Gastrocnemius medialis (tissue), 4 donors: ENCODE measurements at places on chromosomes 6 and 20.
A peak's percentile ranks its signal among the peaks of the same experiment; 100 is the strongest.

DNA sequence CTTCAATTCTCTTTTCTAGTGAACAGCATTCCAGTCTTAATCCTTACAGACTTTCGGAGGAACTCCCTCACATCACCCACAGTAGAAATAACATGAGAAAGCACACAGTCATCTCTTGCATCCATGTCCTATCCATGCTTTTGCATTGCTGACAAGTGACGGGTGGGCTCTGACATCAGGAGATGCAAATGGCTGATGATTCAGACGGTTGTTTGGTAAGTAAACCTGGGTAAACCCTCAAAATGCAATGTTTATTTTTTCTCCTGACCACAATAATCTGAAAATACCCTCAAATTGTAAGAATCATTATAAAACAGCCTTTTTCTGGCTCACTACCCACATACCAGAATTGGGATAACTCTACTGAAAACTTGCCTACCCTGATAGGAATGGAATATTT, 792.0 kb downstream of the MAFB start:
- DNase-seq = no peak

GRCh38 chr6:41053041-41053440, at the start of gene APOBEC2:
TSS of gene APOBEC2 (plus strand) at chr6:41053202. CDS start at chr6:41053348, 146 bp downstream.
- peak; percentile 96 for DNase-seq

DNA sequence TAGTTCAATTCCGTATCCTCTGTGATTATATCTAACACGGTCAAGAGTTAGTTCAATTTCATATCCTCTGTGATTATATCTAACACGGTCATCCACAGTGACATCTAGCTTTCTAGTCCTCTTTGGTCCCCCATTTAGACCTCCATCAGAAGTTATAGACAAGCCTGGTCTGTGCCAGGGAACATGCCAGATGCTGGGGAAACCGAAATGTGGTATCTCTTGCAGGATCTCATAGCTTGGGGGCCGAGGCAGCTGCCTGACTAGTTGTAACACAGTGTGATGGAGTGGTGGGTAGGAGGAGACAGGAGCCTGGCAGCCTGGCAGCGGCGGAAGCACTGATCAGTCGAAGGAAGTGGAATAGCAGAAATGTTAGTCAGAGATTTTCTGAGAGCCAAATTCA, 13.8 kb upstream of the SMOC2 start:
- no peak for DNase-seq

GRCh38 chr6:149368065-149368464, 32.0 kb upstream of the SUMO4 start:
- no peak for DNase-seq

DNA sequence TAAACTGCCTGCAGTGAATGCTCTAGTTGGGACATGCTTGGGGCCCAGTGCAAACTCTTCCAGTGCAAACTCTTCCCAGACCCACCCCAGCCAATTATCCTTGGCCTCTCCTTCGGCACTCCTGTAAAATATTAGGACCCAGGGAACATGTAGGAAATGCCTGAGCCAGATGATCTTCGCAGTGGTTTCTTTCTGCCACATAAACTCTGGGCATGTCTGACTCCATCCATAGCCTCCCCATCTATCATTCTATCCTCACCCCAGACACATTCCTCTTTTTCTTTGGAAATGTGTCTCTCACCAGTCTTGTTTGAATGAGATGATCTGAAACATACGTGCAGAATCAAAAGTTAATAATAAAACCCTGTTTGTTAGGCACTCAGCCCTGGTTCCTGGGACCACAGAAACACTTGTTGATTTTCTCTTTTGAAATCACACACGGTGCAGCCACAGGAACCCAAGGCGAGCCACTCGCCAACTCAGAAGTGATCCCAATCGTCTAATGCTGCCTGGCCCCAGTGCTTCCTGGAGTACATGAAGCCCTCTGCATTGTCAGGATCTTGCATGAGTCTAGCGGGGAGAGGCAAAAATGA, 108.9 kb upstream of the CST7 start:
- no peak for DNase-seq

- no peak for DNase-seq
Measured at GRCh38 chr6:17899491-17899890, 87.9 kb downstream of the KIF13A start.

DNA sequence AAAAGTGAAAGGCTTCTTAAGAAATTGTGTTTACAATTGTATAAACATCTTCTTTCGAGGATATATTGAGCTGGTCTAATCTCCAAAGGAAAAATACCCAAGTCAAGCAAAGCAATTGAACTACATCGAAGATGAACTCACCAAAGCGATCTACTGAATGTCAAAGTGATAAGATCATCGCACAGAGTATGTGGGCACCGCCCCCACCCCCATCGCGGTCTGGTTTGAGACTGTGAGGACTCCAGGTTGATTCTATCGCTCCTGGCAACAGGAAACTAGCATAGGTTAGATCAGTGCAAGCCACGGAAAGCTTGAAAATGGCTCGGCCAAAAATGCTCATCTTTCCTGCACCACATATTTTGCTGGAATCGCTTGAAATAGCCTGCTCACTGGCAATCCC, 133.2 kb upstream of the RPS6KA2 start:
- no peak for DNase-seq

- DNase-seq = no peak
Measured at GRCh38 chr20:56724241-56724757, 95.2 kb downstream of the TFAP2C start.

- DNase-seq = no peak
Measured at GRCh38 chr20:38842558-38842981, 37.1 kb downstream of the PPP1R16B start.

DNA sequence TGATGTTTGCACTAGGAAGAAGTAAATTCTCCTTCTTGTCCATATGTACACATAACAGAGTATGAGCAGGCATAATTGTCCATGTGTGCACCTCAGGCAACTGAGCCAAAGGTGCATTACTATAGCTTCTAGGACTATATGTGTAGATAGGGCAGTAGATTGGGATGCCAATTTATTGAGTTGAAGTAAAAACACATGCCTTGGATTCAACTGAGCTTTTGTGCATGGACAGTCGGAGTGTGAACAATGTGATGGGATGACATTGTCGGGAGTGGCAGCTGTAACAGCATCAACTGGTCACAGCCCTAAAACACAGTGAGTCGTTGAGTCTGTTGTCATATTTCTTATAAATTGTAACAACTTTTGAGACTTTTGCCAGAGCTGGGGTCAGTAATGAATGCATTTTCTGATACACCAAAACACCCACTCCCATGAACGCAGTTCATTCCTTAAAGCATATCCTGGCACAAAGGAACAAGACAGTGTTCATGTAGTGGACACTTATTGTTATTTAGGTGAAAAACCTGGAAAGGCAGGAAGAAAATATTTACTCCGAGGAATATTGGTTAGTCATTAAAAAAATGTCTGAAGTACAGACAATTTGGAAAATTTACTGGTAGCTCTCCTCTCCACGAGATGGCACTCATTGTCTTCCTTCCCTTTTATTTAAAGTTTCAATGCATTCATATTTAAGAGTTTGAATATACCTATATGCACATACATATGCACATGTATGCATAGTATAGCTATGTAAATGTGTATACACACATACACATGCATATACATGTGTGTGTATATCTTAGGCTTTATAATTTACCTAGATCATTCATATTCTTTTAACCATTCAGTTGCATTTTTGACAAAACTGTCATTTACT, 302.0 kb upstream of the STXBP5 start:
- no peak for DNase-seq

- DNase-seq = no peak
Measured at GRCh38 chr6:117264692-117265409, 507 bp upstream of the VGLL2 start.

GRCh38 chr20:8313073-8313472, 181.0 kb downstream of the PLCB1 start:
- no peak for DNase-seq

GRCh38 chr6:150783813-150784212, 81.7 kb upstream of the MTHFD1L start:
- DNase-seq = no peak

DNA sequence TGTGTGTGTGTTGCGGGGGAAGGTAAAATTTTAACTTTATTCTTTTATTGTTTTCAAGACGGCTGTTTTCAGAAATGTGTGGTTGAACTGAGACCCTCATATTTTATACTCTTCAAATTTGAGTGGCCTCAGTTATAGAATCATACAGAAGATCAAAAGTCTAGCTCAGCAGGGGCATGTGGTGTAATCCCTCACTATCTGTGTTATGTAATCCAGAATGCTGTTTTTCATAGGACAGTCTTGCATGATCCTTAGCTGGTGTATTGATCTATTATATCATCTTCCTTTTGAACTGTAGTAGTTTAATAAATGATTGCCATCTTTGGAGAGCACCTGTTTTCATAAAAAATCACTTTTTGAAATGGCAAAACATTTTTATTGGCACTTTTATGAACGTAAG, 1.4 kb downstream of the PLCB4 start:
- no peak for DNase-seq

DNA sequence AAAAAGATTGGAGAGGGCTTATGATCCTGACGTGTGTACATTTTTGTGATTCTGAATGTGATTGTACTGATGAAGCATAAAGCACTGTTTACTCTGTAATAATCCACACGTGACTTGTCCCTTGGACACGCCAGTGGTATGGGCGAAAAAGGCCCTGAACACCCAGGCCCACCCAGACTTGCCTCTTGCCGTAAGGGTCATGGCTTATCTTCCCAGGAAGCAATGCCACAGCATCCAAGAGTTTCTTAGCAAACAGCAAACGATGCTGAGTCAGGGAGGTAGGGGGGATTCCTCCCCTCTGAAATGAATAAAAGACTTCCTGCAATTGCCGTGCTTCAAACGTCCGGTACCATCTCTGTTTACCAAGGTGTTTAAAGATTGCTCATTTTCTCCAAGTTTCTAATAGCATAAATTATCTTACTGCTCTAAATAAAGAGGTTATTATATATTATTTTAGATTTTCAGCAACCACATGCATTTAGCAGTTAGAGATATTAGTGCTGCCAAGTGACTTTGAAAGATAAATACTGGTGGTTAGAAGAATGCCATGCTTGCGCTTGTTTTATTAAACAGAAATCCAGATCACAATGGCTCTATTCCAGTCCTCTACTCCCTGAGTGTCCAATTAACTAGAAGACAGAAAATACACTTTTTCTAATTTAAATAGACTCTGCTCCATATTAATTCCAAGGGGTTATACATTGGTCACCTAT, 212.8 kb upstream of the CST7 start:
- no peak for DNase-seq

DNA sequence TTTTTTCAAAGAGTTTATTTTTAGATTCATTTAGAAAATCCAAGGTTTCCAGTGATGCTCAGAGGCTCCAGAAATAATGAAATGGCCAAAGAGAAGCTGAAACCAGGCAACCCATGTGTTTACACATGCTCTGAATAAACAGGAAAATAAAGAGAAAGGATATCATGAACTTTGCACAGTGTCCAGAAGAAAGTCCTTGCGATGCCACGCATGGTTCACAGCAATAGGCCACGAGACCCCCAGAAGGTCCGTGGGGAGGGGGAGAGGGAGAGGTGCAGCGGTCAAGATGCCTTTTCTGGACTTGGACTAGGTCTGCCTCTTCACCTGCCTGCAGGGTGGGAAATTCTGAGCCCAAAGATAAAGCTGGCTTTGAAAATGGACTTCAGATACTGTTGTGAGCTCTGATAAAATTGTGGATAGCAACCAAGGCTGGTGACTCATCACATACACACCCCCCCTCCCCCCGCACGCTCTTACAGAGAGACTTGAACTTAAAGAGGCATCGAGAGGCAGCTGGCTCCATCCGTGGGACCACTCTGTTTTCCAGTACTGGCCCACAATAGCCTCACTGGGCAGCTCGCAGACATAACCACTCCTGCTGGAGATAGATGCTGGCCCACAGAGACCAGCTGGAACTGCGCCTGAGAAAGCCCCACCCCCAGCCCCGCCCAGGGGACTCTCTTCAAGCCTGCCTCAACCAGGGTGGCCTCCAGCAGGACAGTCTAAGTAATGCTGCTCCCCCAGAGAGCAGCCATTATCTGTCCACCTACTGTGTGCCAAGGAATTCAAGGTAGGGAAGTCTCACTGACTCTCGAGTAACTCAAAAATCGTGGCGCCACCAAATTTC, 21.2 kb upstream of the NFATC2 start:
- DNase-seq = no peak

DNA sequence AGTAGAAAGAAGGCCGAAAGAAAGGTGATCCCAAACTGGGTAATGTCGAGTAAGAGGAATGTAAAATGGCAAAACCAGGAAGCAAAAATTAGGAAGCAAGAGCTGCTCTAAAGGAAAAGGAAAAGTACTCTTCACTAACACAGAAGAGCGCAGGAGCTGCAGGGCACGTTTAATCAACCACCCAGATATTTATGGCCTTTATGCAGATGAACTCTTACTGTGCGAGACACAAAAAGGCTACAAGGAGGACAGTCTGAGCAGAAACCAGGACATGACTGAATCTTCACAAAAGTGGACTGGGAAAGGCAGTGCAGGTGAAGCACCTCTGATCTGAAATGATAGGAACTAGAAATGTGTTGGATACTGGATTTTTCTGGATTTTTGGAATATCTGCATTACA, 15.2 kb upstream of the PRR18 start:
- no peak for DNase-seq

DNA sequence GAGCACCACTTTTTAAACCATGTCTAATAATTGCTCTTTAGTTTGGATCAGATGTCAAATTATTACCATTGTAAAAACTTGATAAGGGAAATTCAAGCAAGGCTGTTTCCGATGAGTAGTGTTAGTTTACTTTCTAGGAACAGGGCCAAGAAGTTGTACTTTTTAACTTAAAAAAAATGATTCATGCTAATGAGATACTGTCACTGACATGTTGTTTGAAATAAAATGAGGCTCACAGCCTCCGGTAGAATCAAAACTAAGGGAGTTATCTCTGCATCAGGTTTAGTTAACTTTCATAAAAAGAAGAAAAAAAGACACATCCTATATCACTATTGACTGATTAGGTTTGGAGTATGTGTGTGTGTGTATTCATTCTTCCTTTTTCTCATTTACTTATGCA, 55.2 kb upstream of the SUPT3H start:
- DNase-seq = no peak

GRCh38 chr6:46926481-46926880, 4.7 kb upstream of the ADGRF5 start:
- no peak for DNase-seq

DNA sequence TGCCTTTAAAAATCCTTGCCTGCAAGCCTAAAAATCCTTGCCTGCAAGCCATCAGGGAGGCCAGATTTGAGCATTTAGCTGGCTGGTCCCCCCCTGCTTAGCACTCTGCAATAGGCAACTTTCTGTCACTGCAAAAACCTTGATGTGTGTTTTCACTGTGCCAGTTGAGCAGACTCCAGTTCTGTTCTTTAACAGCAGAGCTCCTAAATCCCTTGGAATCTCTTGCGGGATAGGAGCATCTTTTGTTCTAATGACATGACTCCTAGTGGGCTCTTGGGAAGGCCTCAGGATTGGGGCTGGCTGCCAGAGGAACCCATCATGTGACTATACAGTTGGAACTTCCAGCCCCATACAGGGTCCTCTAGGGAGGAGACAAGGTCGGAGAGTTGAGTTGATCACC, 50.4 kb downstream of the FAM184A start:
- DNase-seq = no peak

DNA sequence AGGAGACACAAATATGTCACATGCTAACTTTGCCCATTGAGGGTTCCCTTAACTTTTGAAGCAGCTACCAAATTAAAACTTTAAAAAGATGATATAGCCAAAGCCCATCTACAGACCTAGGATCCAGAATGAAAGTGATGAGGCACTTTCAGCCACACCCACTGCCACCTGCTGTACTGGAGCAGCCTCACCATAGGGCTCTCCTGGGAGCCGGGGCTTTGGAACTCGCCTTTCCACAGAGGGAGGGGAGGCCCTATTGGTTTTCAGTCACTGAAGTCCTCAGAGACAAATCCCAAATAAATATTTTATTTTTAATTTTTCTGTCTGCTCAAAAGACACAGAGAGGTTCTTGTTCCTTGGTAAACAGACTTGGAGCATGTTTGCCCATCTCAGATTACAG, 238.1 kb upstream of the TAB2 start:
- no peak for DNase-seq
